ENCODE measurements at places on chromosomes 7 and 10.

- DNase-seq: no peak
These were observed 58.8 kb upstream of the PNLIP start for GRCh38 chr10:116486770-116487448.

GRCh38 chr10:54060572-54060971 is 740.5 kb downstream of the PCDH15 start:
- no peak for DNase-seq

GRCh38 chr7:8143151-8143874 is 118.7 kb downstream of the ICA1 start:
- no peak for DNase-seq

GRCh38 chr10:127196282-127197153 is at the start of gene INSYN2A:
Gene INSYN2A, minus strand, starts transcription at chr10:127196591. Its CDS starts 20,196 bp downstream, at chr10:127176395.
- DNase-seq: no peak

- no peak for DNase-seq
These were observed 203.9 kb downstream of the NXPH1 start for GRCh38 chr7:8637322-8637721.

DNA sequence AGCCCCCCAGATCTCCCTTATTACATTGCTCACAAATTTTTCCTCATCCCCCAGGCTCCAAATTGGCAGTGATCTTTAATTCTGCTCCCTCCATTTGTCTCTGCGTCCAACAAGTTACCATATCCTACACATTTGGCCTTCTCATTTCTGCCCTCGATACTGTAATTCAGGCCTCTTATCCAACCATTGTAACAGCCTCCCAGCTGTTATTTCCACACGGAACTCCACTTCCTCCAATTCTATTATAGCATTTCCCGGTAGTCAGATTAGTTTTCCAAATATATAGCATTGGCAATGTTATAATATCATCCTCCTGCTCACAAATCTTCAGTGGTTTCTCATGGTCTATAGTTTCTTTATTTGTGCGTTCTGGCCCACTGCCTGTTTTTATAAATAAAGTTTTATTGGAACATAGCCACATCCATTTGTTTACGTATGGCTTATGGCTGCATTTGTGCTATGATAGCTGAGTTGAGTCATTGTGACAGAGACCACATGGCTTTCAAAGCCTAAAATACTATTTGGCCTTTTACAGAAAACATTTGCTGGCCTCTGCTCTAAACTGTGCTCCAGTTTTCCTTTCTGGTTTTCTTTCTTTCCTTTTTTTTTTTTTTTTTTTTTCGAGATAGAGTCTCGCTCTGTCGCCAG is 126.5 kb upstream of the ZNF438 start:
- DNase-seq: no peak

DNA sequence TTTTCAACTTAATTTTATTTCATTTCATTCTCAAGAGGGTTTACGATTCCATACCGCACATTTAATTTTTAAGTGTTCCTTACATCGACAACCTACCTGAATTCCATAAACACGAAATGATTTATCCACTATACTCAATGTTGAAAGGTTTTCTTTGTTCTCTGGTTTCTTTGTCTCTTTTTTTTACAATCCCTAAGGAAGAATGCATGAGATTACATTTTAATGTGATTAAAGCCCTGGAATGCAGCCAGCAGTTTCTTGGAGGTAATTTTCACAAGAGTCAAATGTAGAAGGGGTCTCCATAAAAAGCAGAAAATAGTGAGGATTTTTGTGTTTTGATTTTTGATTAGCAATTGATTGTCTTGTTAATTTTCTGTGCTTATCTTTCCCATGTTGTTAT is 59.2 kb upstream of the ADCY1 start:
- DNase-seq: no peak

DNA sequence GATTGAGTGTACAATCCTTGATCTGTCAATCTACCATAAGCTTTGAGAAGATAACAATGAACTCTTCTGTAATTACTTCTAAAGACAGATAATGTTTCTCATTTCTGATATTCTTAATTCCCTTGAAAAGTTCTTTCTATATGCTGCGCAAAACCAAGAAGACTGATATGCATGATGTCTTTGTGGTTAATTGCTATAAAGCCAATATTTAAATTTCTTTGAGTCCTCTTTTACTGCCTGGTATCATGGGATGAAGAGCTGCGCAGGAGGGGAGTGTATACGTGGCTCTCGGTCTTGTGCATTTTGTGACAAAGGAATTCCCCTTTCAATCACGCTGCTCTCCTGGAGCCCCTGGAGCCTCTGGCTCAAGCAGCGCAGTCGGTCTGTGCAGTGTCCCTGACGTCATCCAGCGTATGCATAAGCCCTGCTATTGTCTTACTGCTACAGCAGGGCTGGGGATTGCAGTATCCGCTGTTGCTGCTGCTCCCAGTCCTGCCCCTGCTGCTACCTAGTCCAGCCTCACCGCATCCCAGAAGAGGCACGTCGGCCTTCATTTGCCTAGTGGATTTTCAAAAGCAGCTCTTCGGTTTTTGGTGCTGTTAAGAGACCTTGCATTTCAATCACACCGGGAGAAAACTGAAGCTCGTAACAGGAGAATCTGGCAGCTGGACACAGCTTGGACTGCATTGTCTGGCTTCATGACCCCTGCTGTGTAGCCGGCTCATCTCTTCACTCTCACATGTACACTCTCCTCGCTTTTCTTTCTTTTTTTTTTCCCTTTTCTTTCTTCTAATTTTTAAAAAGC is 66.7 kb downstream of the ST7 start:
- no peak for DNase-seq

DNA sequence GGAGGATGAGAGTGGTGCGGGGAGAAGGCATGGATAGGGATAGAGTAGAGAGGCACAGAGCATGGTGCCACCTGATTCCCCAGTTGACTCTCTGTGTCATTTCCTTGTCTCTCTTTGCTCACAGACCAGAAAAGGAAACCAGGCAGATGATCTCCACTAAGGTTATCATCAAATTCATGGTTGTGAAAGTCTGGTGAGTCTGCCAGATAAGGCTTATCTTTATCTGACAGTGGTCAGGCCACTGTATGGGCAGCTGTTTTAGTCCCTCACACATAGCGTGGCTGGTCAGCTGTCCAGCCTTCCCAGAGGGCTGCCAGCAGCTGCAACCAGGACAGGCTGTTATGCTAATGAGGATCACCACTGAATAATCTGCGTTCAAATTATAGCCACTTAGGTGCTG is 99.0 kb downstream of the ADRA2A start:
- DNase-seq: no peak

GRCh38 chr7:76302347-76303201 is at the start of gene HSPB1:
Gene HSPB1, plus strand, starts transcription at chr7:76302673. Its CDS starts 40 bp downstream, at chr7:76302713.
- DNase-seq: peak; percentile 70

DNA sequence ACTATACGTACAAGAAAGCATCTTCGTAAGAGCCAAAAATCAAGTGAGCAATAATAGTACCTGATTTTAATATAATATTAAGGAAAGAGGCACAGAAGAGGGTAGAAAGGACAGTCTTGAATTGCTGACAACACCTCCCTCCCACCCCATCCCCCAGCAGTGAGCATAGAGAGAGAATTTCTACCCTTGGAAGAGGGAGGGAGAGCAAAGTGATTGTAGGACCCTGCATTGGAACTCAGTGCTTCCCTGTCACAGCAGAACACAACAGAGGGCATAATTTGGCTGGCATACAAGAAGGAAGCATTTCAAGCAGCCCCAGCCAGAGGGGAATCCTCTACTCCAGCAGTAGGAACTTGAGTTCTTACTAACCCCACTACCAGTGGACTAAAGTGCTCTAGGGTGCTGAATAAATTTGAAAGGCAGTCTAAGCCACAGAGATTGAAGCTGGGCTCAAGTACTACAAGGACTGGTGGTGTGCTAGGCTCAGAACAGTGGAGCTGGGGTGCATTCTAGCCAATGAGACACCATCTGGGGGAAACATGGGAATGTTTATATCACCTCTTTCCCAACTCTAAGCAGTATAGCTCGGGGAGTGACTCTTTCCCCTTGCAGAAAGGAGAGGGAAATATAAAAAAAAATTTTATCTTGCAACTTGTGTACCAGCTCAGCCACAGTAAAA is 44.2 kb downstream of the PCLO start:
- DNase-seq: no peak

- DNase-seq: no peak
These were observed 58.2 kb upstream of the PDGFA start for GRCh38 chr7:577741-578370.

- no peak for DNase-seq
These were observed 319.0 kb downstream of the GRID1 start for GRCh38 chr10:86047588-86047987.

DNA sequence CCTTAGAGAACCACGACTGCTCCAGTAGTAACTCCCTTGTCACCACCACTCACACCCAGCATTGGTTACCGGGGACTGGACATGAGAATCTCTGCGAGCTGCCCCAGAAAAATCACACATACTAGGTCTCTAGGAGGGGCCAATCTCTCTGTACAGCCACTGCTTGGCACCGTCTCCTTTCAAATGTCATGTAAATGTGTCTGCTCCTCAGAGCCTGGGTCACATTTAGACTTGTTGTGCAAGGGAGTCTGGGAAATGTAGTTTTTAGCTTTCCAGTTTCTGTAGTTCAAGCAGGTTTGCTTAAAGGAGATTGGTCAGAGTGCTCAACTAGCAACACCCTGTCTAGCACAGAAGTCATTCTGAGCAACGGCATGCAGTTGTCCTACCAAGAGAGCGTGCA is 60.0 kb downstream of the CHN2 start:
- no peak for DNase-seq

- no peak for DNase-seq
These were observed 3.7 kb downstream of the GPR26 start for GRCh38 chr10:123669886-123670285.

- DNase-seq: peak; percentile 45
These were observed 75.7 kb upstream of the CCDC71L start for GRCh38 chr7:106736508-106737201.

- no peak for DNase-seq
These were observed 85.9 kb downstream of the BMS1 start for GRCh38 chr10:42868530-42868929.

DNA sequence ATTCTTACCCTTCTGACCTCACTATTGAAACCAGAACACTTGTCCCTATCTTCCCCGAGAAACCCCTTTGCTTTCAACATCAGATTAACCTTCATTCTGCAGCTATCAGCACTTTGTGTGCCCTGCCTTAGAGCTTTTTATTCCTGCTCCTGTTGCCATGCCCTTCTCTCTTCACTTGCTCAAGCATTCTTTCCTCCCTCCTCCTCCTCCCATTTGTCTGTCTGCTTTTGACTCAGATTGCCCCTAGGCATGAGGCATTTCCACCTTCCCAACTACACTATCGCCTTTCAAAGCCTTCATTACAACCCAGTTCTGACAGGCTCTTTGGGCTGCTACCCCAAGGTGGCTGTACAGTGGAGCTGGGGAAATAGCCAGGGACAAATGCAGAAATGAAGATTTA is 143.3 kb downstream of the SLC25A13 start:
- no peak for DNase-seq

DNA sequence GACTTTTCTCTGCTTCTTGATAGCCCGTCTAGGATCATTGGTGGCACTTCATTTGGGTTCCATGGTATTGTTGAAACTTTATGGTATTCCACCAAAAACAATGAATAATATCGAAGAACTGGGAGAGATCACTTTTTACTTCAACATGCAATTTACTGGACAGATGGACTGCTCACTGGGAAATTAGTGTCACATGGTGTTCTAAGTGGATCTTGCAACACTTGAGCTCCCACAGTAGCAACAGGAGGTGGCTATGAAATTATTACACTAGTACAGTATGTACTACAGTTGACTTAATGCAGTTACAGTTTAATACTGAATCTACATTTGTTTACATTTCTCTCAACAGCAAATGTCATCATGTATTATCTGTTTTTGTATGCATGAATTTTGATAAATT is 997.3 kb downstream of the REEP3 start:
- no peak for DNase-seq

GRCh38 chr10:43042503-43043341 is 34.1 kb upstream of the RET start:
- no peak for DNase-seq

DNA sequence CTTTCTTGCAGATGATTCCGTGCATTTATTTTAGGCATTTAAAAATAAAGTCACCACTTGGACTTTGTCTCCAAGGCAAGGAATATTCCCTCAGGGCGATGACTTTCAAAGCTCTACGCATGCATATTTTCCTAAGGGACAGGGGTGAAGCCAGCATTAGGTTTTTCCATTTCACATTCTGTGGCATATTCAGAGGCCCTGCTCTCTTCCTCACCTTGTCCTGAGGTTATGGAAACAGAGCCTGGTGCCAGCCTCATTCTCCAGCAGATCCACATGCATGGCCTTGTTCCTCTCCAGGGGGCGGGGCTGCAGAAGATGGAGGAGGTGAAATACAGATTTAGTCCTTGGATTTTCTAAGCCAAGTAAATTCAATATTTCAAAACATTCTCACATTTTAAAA is 11.6 kb upstream of the LYZL1 start:
- DNase-seq: no peak

GRCh38 chr10:60258429-60258797 is 131.3 kb downstream of the ANK3 start:
- DNase-seq: no peak

GRCh38 chr7:127346575-127347256 is 45.8 kb downstream of the ZNF800 start:
- no peak for DNase-seq

DNA sequence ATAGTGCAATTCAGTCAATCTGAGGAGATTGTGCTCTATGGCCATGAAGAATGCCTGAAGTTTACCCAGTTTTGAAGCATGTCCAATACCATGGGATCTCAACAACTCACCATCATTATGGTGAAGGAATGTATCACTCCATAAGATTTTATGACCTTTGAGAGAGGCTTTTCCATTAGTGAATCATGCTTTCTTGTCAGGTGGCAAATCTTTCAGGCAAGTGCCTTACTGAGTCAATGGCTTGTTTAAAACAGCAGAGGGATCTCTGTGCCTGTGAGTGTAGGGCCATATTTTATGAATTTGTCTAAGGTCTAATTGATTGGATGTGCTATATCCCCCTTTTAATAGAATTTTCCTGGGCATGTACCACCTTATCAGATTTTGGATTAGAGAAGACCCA is 131.5 kb downstream of the CCDC7 start:
- DNase-seq: no peak

DNA sequence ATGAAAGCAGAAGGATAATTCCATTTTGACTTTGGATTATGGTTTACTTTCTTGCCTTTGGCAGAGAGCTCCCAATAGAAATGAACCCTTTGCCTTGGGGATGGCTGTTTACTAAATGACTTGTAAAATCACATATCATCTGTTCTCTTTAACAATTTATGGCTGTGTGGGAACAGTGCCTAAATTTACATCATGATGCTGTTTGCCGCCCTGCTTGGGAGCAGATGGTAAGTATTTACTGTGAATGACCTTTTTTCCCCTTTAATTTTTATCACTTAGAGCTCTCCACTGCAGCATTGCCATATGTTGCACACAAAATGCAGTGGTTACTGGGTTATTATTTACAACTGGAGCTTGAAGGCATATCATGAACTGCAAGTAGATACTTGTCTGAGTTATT is 13.4 kb downstream of the HEPACAM2 start:
- DNase-seq: no peak

GRCh38 chr10:43231523-43232078 is 35.3 kb downstream of the RASGEF1A start:
- no peak for DNase-seq

GRCh38 chr10:126565441-126565840 is 105.1 kb downstream of the C10orf90 start:
- no peak for DNase-seq

All from activated CD4-positive, alpha-beta T cell treated with anti-CD3 and anti-CD28 coated beads for 4 hours (primary cell).